ENCODE measurements at places on chromosomes 2 and 18. TPM values are rescaled to one million over a fixed set of nuclear protein-coding genes. Genes with fewer than 3 reads are reported as not detected.

GRCh38 chr2:136122661-136123060 lies 4.7 kb upstream of the CXCR4 start:
- DNase-seq: no peak
- H3K27me3 ChIP-seq: peaks cover 3% of the 10 kb centered on the region
- H3K27ac ChIP-seq: no peak overlapping the region
- H3K4me3 ChIP-seq: no peak overlapping the region
- peaks cover 26% of the 10 kb centered on the region for H3K4me1 ChIP-seq
- H3K36me3 ChIP-seq: no peaks in the 10 kb centered on the region

- no peak overlapping the region for H3K27ac ChIP-seq
- no peaks in the 10 kb centered on the region for H3K4me1 ChIP-seq
- H3K27me3 ChIP-seq: no peaks in the 10 kb centered on the region
- H3K4me3 ChIP-seq: no peak overlapping the region
These were observed 145.2 kb downstream of the RAD51AP2 start for GRCh38 chr2:17373041-17373440.

GRCh38 chr18:62282188-62282629 lies 42.9 kb upstream of the TNFRSF11A start:
- no peaks in the 10 kb centered on the region for H3K4me1 ChIP-seq
- no peak for DNase-seq
- H3K27me3 ChIP-seq: no peaks in the 10 kb centered on the region
- no peak overlapping the region for H3K4me3 ChIP-seq
- H3K27ac ChIP-seq: no peak overlapping the region

DNA sequence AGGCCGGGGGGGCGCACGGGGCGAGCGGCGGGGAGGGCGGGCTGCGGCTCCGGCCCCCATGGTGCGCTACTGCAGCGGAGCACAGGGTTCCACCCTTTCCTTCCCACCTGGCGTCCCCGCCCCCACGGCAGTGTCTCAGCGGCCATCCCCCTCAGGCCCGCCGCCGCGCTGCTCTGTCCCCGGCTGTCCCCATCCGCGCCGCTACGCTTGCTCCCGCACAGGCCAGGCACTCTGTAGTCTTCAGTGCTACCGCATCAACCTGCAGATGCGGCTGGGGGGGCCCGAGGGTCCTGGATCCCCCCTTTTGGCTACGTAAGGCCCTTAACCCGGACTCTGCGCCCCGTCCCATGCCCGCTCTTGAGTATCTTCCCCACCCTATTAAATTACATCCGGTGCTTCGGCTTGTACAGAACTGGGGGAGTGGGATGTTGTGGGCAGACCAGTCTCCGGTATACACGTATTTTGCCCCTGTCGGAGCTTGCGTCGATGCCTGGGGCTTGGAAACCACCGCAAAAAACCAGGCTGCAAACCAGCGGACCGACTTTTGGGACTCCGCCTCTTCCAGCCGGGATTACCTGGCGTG lies 598 bp upstream of the WBP1 start:
- peaks cover 18% of the 10 kb centered on the region for H3K36me3 ChIP-seq
- H3K4me3 ChIP-seq: peak overlapping the region; percentile 74
- H3K4me1 ChIP-seq: peaks cover 36% of the 10 kb centered on the region
- peak; percentile 81 for DNase-seq

DNA sequence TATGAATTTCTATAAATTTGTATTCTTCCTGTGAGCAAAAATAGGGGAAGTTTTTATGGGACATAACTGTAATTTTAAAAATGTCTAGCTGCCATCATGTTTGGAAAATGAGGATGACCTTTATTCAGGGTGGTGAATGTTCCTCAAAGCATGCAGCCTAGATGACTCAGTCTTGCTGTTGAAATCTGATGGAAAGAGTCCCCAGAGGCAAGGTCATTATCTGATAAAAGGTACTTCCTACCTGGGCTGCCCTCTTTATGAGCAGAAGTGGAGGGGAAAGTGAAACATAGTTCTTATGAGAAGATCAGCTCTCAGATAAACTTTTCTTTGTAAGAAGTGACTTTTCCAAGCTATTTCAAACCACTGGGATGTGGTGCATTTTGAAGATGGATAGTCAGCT lies 1144.7 kb upstream of the PIK3C3 start:
- no peaks in the 10 kb centered on the region for H3K36me3 ChIP-seq
- H3K27ac ChIP-seq: no peak overlapping the region
- H3K27me3 ChIP-seq: no peaks in the 10 kb centered on the region
- H3K4me3 ChIP-seq: no peak overlapping the region
- no peaks in the 10 kb centered on the region for H3K4me1 ChIP-seq
- DNase-seq: no peak

DNA sequence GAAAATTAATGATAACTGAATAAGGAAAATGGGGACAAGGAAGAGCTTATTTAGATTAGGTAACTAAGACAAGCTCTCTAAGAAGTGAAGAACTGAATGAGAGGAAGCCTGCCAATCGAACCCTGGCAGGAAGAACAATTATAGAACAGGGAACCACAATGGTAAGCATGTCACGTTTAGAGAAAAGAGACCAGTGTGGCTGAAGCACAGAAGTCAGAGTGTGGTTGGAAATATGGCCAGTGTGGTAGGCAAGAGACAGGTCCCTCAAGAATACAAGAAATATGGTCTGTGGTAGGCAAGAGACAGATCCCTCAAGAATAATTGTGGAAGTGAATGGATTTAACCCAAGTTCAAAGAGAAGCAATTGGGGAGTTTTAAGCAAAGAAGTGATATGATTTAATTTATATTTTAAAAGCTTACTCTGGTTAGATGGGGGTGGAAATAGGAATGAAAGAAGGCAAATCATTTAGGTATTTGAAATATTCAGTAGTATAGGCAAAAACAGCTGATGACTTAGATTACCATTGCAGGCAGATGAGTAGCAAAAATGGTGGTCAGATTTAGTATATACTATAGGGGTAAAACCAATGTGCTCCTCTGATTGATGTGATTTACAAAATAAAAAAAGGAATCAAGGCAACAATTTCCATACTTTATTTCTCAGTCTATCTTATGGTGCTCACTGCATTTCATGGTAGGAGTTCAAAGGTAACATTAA lies 38.8 kb upstream of the ERMN start:
- no peak overlapping the region for H3K4me3 ChIP-seq
- no peaks in the 10 kb centered on the region for H3K4me1 ChIP-seq
- H3K27me3 ChIP-seq: no peaks in the 10 kb centered on the region
- H3K36me3 ChIP-seq: no peaks in the 10 kb centered on the region
- no peak overlapping the region for H3K27ac ChIP-seq

DNA sequence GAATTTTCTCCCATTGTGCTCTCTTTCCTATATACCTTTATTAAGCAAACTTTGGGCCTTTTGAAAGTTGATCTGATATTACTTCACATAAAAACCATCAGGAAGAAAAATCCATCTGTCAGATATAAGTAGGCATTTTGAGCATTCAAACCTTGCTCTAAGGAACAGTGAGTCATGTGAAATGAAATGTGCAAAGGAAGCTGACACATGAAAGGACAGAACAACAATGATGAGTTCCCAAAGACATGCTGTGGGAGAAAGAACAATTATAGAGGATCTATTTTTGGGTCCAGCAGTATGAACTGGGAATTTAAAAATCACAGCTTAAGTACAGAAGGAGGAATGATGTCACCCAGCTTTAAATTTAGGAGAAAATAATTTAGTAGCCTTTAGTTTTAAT lies 18.1 kb downstream of the CALCRL start:
- H3K4me3 ChIP-seq: no peak overlapping the region
- DNase-seq: no peak
- H3K27ac ChIP-seq: no peak overlapping the region
- H3K27me3 ChIP-seq: no peaks in the 10 kb centered on the region

- H3K4me1 ChIP-seq: no peaks in the 10 kb centered on the region
- no peaks in the 10 kb centered on the region for H3K36me3 ChIP-seq
- DNase-seq: no peak
- no peak overlapping the region for H3K4me3 ChIP-seq
These were observed 159.5 kb upstream of the GYPC start for GRCh38 chr2:126496493-126496892.

- H3K4me1 ChIP-seq: no peaks in the 10 kb centered on the region
- H3K4me3 ChIP-seq: no peak overlapping the region
- H3K27ac ChIP-seq: no peak overlapping the region
- H3K27me3 ChIP-seq: no peaks in the 10 kb centered on the region
- no peak for DNase-seq
These were observed 24.8 kb downstream of the TACR1 start for GRCh38 chr2:75174519-75174918.

- DNase-seq: no peak
- no peaks in the 10 kb centered on the region for H3K27me3 ChIP-seq
- H3K4me1 ChIP-seq: no peaks in the 10 kb centered on the region
- H3K27ac ChIP-seq: no peak within 1 kb of the TSS
These were observed at the start of gene AFF3 for GRCh38 chr2:100142393-100142792. Gene AFF3 (minus strand): TSS chr2:100142590. CDS start chr2:100104454, 38,136 bp downstream.

DNA sequence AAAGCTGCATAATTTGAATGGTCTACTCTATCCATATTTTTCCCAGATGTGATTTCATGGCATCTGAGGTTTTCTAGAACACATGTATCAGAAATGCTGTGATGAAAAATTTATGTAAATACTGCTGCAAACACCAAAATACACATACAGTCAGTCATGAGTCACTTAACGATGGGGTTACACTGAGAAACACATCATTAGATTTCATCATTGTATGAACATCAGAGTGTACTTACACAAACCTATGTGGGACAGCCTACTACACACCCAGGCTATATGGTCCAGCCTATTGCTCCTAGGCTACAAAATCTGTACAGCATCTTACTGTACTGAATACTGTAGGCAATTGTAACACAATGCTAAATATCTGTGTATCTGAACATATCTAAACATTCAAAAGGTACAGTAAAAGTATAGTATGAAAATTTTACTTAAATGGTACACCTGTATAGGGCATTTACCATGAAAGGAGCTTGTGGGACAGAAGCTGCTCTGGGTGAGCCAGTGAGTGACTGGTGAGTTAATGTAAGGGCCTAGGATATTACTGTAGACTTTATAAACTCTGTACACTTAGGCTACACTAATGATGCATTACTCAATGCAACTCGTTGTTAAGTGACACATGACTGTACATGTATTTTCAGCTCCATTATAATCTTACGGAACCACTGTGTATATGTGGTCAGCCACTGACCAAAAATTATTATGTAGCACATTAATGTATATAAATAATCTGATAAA lies 33.5 kb downstream of the PNO1 start:
- H3K4me3 ChIP-seq: no peak overlapping the region
- H3K36me3 ChIP-seq: peaks cover 9% of the 10 kb centered on the region
- no peak overlapping the region for H3K27ac ChIP-seq
- no peaks in the 10 kb centered on the region for H3K27me3 ChIP-seq
- no peak for DNase-seq
- H3K4me1 ChIP-seq: peaks cover 56% of the 10 kb centered on the region

DNA sequence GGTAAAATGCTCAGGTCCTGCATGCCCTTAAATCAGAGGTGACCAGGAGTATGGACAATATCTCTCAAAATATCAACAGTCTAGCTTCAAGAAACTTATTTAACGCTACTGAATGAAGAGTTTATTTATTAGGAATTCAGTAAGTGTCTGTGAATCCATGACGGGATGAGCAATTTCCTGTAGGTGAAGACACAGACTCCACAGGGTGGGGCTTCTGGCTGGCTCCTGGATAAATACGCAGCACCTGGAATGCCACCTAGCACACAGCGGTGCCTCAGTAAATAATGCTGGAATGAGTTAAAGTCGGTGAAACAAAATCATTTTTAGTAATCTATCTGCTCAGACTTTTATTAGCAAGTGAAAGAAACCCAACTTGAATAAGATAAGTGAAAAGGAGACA lies 29.4 kb upstream of the MBP start:
- H3K4me3 ChIP-seq: no peak overlapping the region
- no peak overlapping the region for H3K27ac ChIP-seq
- no peaks in the 10 kb centered on the region for H3K36me3 ChIP-seq
- H3K27me3 ChIP-seq: peaks cover 4% of the 10 kb centered on the region
- DNase-seq: no peak

DNA sequence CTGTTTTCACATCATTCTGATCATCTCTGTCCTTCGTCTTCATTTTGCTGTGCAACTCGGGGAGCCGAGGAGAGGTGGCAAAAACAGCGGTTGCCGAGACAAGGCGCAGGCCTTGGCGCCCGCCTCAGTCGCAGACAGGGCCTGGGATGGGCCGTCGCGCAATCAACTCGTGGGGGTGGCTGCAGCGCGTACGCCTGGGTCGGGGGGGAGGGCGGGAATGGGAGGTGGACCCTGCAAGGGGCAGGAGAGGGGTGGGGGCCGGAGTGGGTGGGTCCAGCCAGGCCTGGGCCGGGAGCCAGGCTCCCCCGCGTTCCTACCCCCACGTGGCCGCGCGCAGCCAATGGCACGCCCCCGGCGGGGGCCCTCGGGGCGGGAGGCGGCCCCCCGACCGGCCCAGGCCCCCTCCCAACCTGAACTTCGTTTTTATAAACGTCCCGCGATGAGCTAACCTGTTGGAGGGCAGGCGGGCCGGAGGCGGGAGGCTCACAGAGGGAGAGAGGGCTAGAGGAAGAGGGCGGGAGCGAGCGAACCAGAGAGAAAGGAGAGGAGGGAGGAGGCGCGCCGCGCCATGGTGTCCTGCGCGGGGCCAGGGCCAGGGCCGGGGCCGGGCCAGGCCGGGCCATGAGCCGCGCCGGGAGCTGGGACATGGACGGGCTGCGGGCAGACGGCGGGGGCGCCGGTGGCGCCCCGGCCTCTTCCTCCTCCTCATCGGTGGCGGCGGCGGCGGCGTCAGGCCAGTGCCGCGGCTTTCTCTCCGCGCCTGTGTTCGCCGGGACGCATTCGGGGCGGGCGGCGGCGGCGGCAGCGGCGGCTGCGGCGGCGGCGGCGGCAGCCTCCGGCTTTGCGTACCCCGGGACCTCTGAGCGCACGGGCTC lies at the start of gene HOXD13:
Gene HOXD13 (plus strand): TSS at position 452 of the 875 bp plus-strand sequence. CDS start 170 bp downstream, at position 622.
- peaks cover 33% of the 10 kb centered on the region for H3K4me1 ChIP-seq
- H3K4me3 ChIP-seq: peak within 1 kb of the TSS; percentile 20
- no peak within 1 kb of the TSS for H3K27ac ChIP-seq
- no peak for DNase-seq
- peaks cover 98% of the 10 kb centered on the region for H3K27me3 ChIP-seq

- H3K27me3 ChIP-seq: no peaks in the 10 kb centered on the region
- no peak for DNase-seq
- no peak overlapping the region for H3K27ac ChIP-seq
- no peaks in the 10 kb centered on the region for H3K4me1 ChIP-seq
- no peaks in the 10 kb centered on the region for H3K36me3 ChIP-seq
These were observed 31.8 kb downstream of the C1D start for GRCh38 chr2:68031043-68031442.

- no peak for DNase-seq
- no peaks in the 10 kb centered on the region for H3K36me3 ChIP-seq
- no peaks in the 10 kb centered on the region for H3K4me1 ChIP-seq
- H3K4me3 ChIP-seq: no peak overlapping the region
- H3K27ac ChIP-seq: no peak overlapping the region
- H3K27me3 ChIP-seq: no peaks in the 10 kb centered on the region
These were observed 467.0 kb upstream of the PKDCC start for GRCh38 chr2:41580806-41581205.

- no peak overlapping the region for H3K4me3 ChIP-seq
- H3K4me1 ChIP-seq: no peaks in the 10 kb centered on the region
- H3K27me3 ChIP-seq: no peaks in the 10 kb centered on the region
- H3K36me3 ChIP-seq: no peaks in the 10 kb centered on the region
- H3K27ac ChIP-seq: no peak overlapping the region
- DNase-seq: no peak
These were observed 493.7 kb downstream of the TMX3 start for GRCh38 chr18:68221111-68221724.

The SOCS6 gene
- total RNA-seq: 24.8 TPM

The ACTG2 gene
- 22.2 TPM for total RNA-seq

The LONRF2 gene
- 2.1 TPM for total RNA-seq

The SIX3 gene
- not detected for total RNA-seq

The CCL20 gene
- 1.6 TPM for total RNA-seq

The NEUROD1 gene
- total RNA-seq: not detected

The UGT1A3 gene
- not detected for total RNA-seq

The SKA1 gene
- 1.2 TPM for total RNA-seq

The PLGLB2 gene
- total RNA-seq: 1.8 TPM

The DNAJC5G gene
- total RNA-seq: not detected

The HSBP1L1 gene
- 46.6 TPM for total RNA-seq

The FAM237A gene
- total RNA-seq: not detected

The SRD5A2 gene
- 1.2 TPM for total RNA-seq

The TWSG1 gene
- total RNA-seq: 31.4 TPM

The RAX gene
- not detected for total RNA-seq

Measured in lower lobe of right lung (tissue), 2 donors.